ENCODE measurements at places on chromosomes 5 and 9.

- DNase-seq = no peak
Measured at GRCh38 chr9:95000821-95001220, 274.3 kb downstream of the AOPEP start.

DNA sequence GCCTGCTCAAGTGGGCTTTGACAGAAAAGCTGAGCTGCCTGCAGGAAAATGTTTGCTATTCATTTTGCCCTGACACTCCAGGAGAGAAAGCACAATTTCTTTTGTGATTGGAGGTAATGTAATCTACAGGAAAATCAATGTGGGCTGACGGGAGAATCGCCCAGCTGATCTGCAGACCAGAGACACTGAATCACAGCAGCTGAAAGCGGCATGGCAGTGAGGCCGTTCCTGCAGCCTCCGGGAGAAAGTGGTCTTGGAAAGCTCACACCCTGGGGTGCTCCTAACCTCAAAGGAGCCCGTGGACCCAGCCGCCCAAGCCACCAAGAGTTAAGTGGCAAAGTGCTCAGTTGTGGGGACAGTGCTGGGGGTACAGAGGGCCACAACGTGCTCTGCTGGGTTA, 593.6 kb downstream of the BNC2 start:
- DNase-seq = no peak

GRCh38 chr9:136707849-136708517, 4.4 kb upstream of the DIPK1B start:
- no peak for DNase-seq

- no peak for DNase-seq
Measured at GRCh38 chr9:99018653-99019052, 74.9 kb downstream of the COL15A1 start.

DNA sequence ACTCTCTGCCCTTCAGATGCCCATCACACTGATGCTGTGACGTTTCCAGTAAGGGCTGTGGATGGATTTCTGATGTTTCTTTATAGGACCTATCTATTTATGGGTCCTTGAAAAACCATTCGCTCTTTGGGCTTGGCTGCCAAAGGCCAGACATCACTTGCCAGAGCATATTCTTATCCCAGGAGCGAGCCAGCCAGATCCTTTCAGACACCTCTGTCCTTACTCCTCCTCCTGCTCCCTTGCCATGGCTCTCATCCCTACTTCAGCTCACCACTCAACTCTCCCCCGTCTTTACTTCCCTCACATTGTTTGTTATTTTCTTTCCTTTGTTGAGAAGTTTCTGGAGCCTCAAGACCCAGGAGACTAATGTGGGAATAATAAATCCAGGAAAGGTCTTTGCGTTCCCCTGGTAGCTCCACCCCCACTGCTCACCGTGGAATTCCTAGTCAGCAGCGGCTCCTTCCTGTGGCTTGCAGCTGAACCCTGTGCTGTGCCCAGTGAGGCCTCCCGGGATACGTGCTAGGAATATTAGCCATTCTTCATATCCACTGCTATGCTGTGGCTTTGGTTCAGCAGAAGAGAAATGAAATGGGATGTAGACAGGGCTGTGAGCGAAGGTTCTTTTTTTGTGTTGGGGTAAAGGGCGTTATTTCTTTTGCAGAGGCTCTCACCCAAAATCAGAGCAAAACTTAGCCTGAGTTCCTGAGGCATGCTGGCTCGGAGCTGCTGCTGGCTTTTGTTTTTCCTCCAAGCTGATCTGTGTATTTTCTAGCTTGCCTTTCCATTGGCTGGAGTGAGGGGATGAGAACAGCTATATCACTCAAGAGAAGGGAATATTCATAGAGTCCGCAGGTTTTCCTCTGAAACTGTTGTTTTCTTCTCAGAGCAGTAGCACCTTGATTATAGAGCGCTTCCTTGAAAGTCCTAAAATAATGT, 171.1 kb downstream of the SAXO1 start:
- DNase-seq = peak; percentile 35

Data from renal cortex interstitium (tissue), 15 donors.